ENCODE measurements at places on chromosomes 13 and 19.

GRCh38 chr19:10766671-10767201, 48.9 kb downstream of the DNM2 start:
- no peak for DNase-seq

- no peak for DNase-seq
Observed at GRCh38 chr19:45876411-45877197, 9.3 kb downstream of the IRF2BP1 start.

DNA sequence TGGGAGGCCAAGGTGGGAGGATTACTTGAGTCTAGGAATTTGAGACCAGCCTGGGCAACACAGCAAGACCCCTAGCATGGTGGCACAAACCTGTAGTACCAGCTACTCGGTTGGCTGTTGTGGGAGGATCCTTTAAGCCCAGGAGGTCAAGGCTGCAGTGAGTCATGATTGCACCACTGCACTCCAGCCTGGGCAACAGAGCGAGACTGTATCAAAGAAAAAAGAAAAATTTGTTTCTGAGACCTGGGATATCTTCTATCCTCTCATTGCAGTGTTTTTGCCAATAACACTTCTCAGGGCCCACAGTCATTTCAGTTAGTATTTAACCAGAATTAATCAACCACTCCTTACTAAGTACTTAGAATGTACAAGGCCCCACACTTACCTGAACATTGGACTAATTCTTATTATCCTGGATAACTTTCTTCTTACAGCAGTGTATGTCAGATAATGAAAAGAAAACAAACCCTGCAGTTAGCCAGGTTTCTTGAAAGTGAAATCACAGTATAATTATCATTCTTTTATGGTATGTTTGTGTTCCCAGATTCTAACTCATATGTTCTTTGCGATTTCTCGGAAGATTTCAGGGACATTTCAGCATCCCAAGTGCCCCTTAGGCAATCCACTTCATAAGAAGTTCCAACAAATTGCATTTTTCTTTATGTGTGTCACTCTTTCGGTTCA, 75.6 kb upstream of the KLF5 start:
- DNase-seq = no peak

- no peak for DNase-seq
Observed at GRCh38 chr13:77952737-77953136, 34.1 kb upstream of the EDNRB start.

DNA sequence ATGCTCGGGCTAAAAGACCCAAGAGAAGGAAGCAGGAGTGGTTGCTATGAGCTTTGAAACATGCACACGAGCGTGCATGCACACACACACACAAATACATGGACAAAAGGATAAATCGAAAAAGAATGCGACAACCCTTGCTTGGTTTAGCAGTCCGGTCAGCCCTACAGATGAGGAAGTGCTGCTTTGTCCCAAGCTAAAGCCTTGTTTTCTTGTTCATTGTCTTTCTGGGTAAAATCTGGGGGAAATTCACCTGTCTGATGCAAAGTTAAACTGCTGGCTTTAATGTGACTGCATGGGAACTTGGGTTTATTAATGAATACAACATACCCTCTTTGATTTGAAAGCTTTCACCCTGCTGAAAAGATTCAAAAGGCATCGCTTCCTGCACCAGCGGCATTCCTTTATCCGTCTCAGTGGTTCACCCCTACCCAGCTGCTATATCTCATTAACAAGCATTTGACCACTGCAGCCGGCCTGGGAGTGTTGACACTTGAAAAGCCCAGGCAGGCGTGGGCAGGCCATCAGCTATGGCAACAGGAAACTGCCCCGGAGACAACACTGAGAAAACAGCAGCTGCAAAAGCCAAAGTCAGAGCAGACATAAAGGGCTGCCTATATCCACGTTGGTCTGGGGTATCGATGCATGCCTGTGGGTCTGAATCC, 301.7 kb downstream of the NDFIP2 start:
- peak; percentile 62 for DNase-seq
